ENCODE measurements at places on chromosomes 2 and 18. TPM values are rescaled to one million over a fixed set of nuclear protein-coding genes. Genes with fewer than 3 reads are reported as not detected.

GRCh38 chr2:225820826-225821225 lies 421.3 kb downstream of the NYAP2 start:
- no peak overlapping the region for H3K27ac ChIP-seq
- H3K4me1 ChIP-seq, result no peaks in the 10 kb centered on the region
- DNase-seq, result no peak
- H3K27me3 ChIP-seq, result no peaks in the 10 kb centered on the region
- no peak overlapping the region for H3K4me3 ChIP-seq

DNA sequence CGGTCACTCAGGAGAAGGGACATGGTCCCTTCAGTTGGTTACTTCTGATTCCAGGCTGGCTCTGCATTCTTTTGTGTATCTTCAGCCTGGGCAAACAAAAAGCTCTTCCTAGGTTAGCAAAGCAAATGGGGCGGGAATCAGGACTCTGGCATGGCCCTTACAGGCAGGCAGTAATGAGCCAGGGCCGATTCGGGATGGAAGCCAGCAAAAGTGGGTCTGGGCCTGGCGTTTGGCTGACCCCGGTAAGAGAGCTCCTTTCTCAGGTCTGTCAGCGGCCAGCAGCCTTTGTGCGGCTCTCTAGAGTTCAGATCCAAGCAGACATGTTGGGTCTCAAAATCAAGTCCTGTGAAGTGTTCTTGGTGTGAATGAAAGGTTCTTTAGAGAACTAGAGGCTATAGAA lies 81.5 kb upstream of the EML6 start:
- no peak overlapping the region for H3K4me3 ChIP-seq
- peaks cover 69% of the 10 kb centered on the region for H3K36me3 ChIP-seq
- no peak for DNase-seq
- peak overlapping the region; percentile 65 for H3K27ac ChIP-seq
- no peaks in the 10 kb centered on the region for H3K27me3 ChIP-seq

- no peak for DNase-seq
- no peaks in the 10 kb centered on the region for H3K36me3 ChIP-seq
- no peak overlapping the region for H3K27ac ChIP-seq
These were observed 164.9 kb upstream of the LRRTM1 start for GRCh38 chr2:80469428-80469827.

Gene KLHL41
- total RNA-seq, result 0.33 TPM

GRCh38 chr2:148721991-148722777 lies 77.6 kb downstream of the EPC2 start:
- no peaks in the 10 kb centered on the region for H3K4me1 ChIP-seq
- H3K36me3 ChIP-seq, result no peaks in the 10 kb centered on the region
- H3K27me3 ChIP-seq, result no peaks in the 10 kb centered on the region
- H3K4me3 ChIP-seq, result no peak overlapping the region

- H3K4me3 ChIP-seq, result no peak overlapping the region
- H3K36me3 ChIP-seq, result no peaks in the 10 kb centered on the region
- H3K27me3 ChIP-seq, result no peaks in the 10 kb centered on the region
- no peak for DNase-seq
- no peak overlapping the region for H3K27ac ChIP-seq
- H3K4me1 ChIP-seq, result no peaks in the 10 kb centered on the region
These were observed 531.5 kb downstream of the TNS1 start for GRCh38 chr2:217471319-217471718.

Gene IL18R1
- total RNA-seq, result 4.8 TPM

- H3K27me3 ChIP-seq, result no peaks in the 10 kb centered on the region
- no peak for DNase-seq
- H3K4me1 ChIP-seq, result no peaks in the 10 kb centered on the region
- no peak overlapping the region for H3K4me3 ChIP-seq
These were observed 52.2 kb downstream of the GALNT1 start for GRCh38 chr18:35633761-35634160.

DNA sequence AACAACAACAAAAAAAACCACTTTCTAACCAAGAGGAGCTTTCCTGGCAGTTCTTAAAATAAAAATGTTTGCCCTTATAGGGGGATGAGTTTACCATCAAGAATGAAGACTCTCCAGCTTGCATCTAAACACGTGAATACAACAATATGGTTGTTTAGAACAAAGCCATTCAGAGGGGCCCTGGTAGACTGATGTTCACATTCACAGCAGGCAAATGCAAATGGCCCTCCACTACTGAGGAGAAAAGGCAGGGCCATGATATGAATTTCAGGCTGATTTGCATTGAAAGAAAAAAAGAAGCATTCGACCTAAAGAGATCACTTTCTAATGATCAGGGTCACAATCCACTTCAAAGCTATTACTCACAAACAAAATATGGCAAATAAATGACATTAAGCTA lies 65.3 kb upstream of the OTOS start:
- H3K27ac ChIP-seq, result no peak overlapping the region
- H3K4me1 ChIP-seq, result no peaks in the 10 kb centered on the region
- DNase-seq, result no peak
- no peak overlapping the region for H3K4me3 ChIP-seq

DNA sequence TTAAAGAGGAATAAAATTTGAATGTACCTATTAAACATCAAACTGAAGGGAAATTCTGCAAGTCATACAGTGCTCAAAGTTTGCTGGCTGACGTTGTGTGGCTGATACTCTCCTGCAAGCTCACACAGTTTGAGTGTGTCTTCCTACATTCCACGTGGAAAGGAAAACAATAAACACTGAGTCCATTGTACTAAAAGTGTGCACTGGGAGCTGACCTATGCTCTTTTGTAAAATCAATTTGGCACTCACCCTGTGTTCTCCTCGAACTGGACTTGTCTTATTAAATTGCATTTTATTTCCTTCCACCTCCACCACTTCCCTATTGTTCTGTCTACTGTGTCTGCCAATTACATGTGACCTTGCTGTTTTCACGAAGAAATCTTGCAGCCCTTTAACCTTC lies 458.0 kb downstream of the CPS1 start:
- H3K4me1 ChIP-seq, result peaks cover 2% of the 10 kb centered on the region
- no peak overlapping the region for H3K27ac ChIP-seq

GRCh38 chr2:136319237-136319636 lies 201.3 kb upstream of the CXCR4 start:
- no peak overlapping the region for H3K27ac ChIP-seq
- no peaks in the 10 kb centered on the region for H3K36me3 ChIP-seq
- no peaks in the 10 kb centered on the region for H3K4me1 ChIP-seq
- no peaks in the 10 kb centered on the region for H3K27me3 ChIP-seq
- DNase-seq, result no peak
- no peak overlapping the region for H3K4me3 ChIP-seq

Gene GDF7
- 5.0 TPM for total RNA-seq

DNA sequence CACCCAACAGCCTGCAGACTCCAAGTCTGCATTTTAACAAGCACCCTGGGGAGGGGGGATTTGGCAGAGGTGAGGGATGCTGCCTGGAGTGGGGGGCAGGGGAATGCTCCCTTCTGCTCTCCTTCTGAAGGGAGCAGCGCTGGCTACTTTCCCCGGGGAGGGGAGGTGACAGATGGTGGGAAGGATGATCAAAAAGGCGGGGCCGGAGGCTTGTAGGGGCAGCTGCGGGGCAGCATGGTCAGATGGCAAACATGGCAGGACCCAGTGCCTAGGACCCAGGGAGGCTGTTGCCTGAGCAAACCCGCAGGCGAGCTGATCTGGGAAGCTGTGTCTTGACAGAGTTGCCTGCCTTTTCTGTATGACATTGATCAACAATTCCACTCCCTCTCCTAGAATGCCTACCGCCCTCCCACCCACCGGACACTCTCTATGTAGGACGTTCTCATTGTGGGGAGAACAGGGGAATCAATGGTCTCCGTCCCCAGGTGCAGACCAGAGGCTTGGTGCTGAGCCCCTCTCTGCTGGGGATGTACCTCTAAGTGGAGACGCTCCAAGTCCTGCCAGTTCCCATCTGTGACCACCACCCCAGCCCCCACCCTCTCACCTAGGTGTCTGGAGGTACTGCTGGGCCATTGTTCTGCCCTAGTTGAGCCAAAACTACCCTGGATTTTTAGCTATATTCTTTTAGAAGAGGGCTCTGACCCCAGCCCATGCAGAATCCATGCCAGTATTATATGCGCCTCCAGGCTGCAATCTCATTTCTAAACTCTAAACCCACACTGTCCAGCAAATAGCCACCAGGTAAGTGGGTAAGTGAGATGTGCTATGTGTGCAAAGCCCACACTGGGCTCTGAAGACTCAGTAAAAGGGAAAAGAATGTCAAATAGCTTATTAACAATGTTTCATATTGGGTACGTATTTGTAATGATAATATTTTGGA lies 89.7 kb upstream of the SEC11C start:
- no peaks in the 10 kb centered on the region for H3K36me3 ChIP-seq
- no peaks in the 10 kb centered on the region for H3K27me3 ChIP-seq
- H3K4me3 ChIP-seq, result no peak overlapping the region
- DNase-seq, result no peak

DNA sequence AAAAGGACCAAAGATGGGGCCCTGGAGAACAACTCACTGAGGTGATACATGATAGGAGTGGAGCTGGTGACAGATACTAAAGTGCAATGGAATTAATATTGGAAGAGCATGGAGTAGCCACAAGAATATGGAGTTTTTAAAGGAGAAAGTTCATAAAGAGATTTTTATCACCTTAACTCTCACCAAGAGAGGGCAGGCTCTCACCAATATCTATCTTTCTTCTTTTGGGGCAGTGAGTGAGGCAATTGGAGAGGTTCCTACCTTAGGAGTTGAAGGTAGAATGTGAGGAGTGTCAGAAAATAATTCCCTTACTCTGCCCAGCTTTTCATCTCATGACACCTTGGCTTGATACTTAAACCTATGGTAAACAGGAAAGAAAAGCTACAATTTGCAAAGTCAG lies 233.7 kb upstream of the CWC22 start:
- no peak overlapping the region for H3K4me3 ChIP-seq
- no peak for DNase-seq
- no peaks in the 10 kb centered on the region for H3K27me3 ChIP-seq
- H3K36me3 ChIP-seq, result no peaks in the 10 kb centered on the region

- DNase-seq, result no peak
- no peaks in the 10 kb centered on the region for H3K36me3 ChIP-seq
- no peaks in the 10 kb centered on the region for H3K27me3 ChIP-seq
- H3K27ac ChIP-seq, result no peak overlapping the region
These were observed 43.3 kb upstream of the LGALSL start for GRCh38 chr2:64410671-64411070.

Gene MALL
- 4.2 TPM for total RNA-seq
